H7 (cell line): ENCODE measurements at places on chromosomes 11 and 22. TPM values are rescaled to one million over a fixed set of nuclear protein-coding genes. Genes with fewer than 3 reads are reported as not detected.
A peak's percentile ranks its signal among the peaks of the same experiment; 100 is the strongest.

- DNase-seq, result no peak
These were observed 16.3 kb downstream of the GVQW3 start for GRCh38 chr11:76397383-76397782.

The MYOD1 gene
- not detected in 2 replicates for total RNA-seq

- DNase-seq, result no peak
These were observed 285.9 kb downstream of the TBC1D22A start for GRCh38 chr22:47048123-47049077.

The TSKU gene
- total RNA-seq, result 53.3 and 68.8 TPM in 2 replicates

The GALNT18 gene
- 1.9 and 2.5 TPM in 2 replicates for total RNA-seq

DNA sequence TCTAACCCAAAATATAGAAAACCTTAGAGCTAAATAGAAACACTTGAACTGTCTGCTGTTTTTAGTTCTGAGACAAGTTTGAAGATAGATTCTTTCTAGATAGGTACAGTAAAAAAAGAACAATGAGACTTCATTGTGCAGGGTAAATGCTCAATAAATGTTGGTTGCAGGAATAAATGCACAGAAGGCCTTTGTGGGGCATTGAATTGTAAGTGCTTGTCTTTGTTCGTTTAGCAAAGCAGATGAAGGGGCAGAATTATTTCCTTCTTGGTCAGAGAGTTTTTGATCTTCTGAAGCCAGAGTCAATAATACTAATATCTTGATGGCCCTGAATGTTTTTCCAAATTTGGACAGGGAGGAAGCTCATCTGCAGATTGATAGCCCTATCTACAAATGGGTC, 340.4 kb downstream of the OPCML start:
- DNase-seq, result no peak

The HBE1 gene
- total RNA-seq, result 1.5 and 3.4 TPM in 2 replicates

The GNG3 gene
- total RNA-seq, result 0.33 and 3.1 TPM in 2 replicates

The AIFM3 gene
- total RNA-seq, result 0.38 and 1.5 TPM in 2 replicates

- no peak for DNase-seq
These were observed 47.5 kb downstream of the NCAPD3 start for GRCh38 chr11:134176284-134176683.

The CSRP3 gene
- not detected in 2 replicates for total RNA-seq

The TNNI2 gene
- total RNA-seq, result not detected in 2 replicates

The APLNR gene
- total RNA-seq, result 1.4 and 3.4 TPM in 2 replicates

DNA sequence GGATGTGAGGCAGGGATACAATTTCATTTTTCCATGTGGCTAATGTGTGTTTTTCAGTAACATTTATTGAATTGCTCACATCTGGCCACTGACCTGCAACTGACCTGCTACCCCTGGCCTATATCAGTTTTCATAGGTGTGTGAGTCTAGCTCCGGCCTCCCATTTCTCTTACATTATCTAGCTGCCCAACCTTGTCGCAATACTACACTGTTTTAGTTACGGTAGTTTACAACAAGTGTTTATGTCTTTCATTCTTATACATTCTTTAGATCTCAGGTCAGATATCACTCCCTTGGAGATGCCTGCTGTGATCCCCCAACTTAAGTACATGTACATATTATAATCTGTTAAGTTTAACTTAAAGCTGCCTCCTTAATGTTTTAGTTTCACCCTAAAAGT, 2.3 kb upstream of the CYB5R2 start:
- no peak for DNase-seq

The TMEM134 gene
- total RNA-seq, result 34.9 and 51.7 TPM in 2 replicates

DNA sequence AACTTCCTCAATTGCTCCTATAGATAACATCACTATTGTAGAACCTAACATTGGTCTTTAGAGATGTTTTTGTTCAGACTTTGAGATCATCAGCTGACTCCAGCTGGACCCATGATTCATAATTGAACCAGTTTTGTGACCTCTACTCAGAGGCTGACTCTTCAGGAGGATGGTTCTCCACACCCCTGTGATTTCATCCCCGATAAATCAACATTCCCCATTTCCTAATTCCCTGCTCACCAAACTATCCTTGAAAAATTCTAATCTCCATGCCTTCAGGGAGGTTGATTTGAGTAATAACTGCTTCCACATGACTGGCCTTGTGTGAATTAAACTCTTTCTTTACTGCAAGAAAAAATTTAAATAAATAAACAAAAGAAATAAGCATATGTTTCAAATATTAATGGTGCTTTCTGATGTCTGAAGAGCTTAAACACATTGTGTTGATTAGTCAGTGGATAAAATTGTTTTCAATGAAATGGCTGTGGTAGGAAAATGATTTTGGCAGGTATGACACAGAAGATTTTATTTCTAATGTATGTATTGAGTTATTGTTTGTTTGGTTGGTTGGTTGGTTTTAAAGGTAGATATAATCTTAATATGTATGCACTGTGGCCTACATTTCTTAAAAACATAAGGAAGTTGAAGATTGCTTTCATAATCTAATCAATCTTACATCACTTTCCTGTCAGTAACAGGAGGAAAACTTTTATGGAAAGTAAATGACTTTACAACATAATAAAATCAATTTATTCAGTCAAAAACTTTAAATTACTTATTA, 427.9 kb upstream of the CCDC179 start:
- no peak for DNase-seq

DNA sequence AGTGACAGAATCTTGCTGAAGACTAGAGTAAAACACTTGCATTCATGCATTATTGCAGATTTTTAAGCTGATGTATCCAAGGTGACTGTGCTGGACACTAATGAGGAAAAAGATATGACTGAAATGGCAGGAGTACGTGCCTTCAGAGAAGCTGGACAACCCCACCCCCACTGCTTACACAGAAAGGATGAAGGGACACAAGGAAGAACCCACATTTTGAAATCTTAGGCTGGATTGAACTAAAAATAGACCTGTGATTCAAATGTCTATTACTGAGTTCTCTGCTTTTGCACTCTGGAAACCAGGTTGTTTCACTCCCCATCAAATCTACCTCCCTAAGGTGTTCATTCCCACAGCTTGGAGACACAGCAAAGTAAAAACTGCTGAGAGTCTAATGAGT, 117.1 kb downstream of the KCNC1 start:
- DNase-seq, result no peak

DNA sequence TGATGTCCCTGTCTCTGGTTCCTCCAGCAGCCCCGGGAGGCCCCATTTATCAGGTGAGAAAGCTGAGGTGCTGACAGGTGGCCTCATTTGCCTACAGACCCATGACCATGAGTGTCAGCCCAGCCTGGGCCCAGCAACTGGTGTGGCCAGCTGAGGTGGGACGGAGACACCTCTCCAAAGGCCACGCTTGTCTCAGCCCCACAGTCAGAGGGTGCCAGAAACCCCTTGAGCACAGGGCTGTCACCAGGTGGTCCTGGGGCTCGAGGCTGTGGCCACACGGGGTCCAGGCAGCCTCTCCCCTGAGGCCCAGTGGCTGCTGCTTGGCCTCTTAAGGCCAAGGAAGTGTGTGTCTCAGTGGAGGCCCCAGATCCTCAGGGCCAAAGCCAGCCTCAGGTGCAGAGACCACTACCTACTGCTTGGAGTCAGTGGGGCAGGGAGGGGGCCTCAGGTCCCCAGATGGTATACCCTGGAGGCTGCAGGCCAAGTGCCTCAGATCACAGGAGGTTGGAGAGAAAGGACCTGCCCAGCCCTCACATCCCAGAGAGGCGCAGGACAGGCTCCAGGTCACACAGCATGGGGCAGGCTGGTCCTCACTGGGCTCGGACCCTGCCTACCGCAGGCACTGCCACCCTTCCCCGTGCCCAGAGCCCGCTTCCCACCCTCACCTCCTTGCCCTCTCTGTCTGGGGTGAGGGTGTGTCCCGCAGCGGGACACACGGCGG, 11.4 kb downstream of the RAB3IL1 start:
- DNase-seq, result no peak

The EIF4ENIF1 gene
- total RNA-seq, result 9.5 and 13.2 TPM in 2 replicates

- no peak for DNase-seq
These were observed 99.2 kb downstream of the BBOX1 start for GRCh38 chr11:27139742-27140367.

- peak; percentile 99 for DNase-seq
These were observed at the start of gene FAM83F for GRCh38 chr22:39994566-39995392. TSS of gene FAM83F (plus strand) at chr22:39994954. CDS start at chr22:39995043, 89 bp downstream.
